ENCODE measurements at places on chromosomes 2 and 18.

GRCh38 chr2:188251034-188251433 is 40.6 kb upstream of the GULP1 start:
- DNase-seq, result no peak

- DNase-seq, result no peak
Observed at GRCh38 chr2:224400886-224401632, 848 bp downstream of the FAM124B start.

- no peak for DNase-seq
Observed at GRCh38 chr18:36700955-36701354, 127.8 kb downstream of the TPGS2 start.

GRCh38 chr2:231392431-231393148 is 2.9 kb upstream of the B3GNT7 start:
- DNase-seq, result no peak

DNA sequence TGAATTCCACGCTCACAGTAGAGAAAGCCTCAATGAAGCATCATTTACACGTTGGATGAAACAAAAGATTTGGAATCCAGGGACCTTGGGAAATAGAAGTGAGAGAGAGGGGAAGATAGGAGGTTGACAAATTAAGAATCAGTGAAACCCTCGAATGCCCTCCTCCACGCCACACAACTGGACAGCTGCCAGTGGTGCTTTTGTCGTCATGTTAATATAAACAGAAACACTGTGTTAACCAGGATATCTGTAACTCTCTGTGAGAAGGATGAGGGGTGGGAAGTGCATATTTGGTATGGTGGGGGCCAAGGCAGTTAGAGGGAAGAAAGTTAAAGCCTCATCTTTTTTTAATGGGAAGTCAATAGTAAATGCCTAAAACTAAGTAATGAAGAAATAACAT is 108.7 kb downstream of the GFPT1 start:
- no peak for DNase-seq

DNA sequence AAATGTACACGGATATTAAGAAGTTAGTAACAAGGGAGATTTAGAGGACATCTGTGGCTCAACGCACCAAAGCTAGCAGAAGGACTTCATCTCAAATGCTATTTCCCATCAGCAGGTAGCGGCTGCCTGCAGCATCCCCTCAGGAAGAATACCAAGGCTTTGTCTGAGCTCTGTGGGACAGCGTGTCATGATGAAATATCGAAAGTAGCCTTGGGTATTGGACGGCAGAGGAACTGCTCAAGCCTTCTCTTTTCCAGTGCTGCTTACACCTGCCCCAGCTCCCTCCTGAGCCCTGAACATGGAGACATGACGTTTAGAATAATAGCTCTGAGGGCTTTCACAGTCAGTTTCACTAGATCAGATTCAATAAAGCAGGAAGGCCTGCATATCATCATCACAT is 241.6 kb downstream of the SUCLG1 start:
- DNase-seq, result no peak

DNA sequence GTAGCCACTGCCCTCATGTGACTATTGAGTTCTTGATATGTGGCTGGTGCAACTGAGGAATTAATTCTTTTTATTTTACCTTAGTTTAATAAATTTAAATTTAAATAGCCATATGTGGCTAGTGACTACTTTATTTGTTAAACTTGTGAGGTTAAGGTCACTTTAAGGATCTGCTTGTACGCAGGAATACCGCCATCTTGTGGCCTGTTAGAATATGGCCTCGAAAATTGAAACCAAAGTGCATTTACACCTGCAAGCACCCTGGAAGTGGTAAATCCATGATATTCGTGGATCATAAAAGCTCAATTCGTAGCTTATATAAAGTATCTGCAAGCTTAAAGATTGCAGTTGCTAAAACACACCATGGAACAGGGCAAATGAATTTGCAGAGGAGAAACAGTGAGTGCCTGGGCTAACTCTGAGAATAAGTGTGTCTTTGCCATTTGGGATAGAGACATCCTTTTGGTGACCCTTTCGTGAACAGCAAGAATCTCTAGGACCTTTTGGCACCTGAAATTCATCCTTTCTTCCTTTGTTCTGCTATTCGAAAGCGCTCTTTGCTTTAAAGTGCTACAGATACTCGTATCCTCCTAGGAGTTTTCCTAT is 59.9 kb upstream of the REG3A start:
- peak; percentile 5 for DNase-seq

DNA sequence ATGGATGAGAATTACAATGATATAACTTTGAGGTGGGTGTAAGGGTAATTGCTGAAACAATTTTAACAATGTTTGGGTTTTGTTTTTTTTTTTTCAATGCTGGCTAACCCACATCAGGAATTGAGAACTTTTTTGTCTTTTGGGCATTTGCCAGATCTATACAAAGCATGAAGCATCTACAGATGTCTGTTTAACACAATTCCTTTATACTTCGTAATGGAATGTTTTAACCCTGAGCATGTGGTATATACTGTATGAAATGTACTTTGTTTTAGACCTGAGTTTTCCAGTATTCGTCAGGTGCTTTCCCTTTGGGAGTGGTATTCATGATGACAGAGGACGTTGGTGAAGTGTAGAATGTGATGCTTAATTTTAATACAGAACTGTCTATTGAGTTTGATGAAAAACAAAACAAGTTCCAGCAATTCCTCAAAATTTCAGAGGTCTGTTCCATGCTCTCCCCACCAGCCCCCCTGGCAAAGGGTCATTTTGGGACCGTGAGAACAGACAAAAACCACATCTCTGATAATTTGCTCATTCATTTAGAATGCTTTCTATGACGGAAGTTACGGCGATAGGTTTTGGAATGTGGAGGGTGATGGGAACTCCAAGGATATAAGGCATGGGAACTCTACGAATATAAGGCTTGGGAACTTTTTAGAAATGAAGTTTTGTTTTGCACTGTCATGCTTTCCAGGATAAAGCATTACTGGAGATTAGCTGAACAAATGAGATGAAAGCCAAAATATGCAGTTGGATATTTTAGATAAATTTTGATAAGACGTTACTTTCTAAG is 14.1 kb downstream of the LIMS1 start:
- DNase-seq, result no peak

- peak; percentile 48 for DNase-seq
Observed at GRCh38 chr18:58005885-58006523, 38.0 kb upstream of the NEDD4L start.

DNA sequence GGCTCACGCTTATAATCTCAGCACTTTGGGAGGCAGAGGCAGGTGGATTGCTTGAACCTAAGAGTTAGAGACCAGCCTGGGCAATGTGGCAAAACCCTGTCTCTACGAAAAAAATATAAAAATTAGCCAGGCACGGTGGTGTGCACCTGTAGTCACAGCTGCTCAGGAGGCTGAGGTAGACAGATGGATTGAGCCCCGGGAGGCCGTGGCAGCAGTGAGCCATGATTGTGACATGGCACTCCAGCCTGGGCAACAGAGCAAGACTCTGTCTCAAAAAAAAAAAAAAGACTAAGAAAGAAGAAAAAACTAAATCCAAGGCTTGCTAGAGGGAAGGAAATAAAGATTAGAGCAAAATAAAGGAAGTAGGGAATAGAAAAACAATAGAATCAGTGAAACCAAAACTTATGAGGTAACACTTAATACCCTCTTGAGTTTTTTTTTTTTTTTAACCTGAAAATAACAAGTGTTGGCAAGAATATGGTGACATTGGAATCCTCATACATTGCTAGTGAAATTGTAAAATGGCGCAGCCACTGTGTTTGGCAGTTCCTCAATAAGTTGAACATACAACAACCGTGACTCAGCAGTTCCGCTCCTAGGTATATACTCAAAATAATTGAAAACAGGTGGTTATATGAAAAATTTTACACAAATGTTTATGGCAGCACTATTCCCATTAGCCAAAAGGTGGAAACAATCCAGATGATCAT is 85.2 kb downstream of the EML4 start:
- DNase-seq, result no peak

DNA sequence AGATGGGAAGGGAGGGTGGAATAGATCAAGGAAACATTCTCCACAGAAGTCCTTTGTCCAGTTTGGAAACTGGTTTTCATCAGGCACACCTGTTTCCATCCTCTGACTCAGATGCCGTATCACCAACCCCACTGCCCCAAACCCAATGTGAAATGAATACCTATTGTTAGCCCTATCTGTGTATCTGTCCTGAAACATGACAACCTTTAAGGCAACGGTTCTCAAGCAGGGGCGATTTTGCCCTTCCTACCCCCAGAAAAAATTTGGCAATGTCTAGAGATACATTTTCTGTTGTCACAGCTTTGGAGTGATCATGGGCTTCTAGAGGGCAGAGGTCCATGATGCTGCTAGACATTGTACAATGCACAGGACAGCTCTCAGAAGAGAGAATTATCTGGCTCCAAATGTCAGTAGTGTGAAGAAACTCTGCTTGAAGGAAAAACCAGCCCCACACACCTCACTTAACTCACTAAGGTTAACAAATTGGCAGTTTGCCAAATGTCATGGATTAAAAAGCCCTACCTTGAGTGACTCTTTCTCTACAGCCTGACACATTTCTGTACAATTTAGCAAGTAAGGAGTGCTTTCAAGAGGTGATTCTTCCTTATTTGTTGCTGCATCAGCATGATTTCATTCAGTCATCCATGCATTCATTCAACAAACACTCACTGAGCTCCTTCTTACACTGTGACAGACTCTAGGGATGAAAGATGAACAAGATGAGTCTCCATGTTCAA is 3.4 kb downstream of the SCTR start:
- DNase-seq, result no peak

DNA sequence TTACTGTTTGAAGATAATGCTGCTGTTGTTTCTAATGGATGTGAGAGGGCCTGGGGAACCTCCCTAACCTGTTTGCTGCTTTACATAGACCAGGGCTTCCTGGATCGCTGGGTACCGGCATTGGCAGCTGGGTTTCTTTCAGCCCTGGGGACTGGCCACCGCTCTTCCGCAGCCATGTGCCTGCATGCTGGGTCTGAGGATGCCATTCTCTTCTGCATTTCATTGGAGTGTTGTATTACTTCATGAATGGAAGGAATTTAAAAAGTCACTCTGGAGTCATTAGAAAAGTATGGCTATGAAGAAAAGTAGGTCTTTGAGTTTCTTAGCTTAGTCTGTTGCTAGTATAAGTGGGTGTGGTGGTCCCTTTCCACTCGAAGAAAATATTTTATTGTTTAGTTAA is 107.3 kb upstream of the MGAT5 start:
- peak; percentile 23 for DNase-seq

DNA sequence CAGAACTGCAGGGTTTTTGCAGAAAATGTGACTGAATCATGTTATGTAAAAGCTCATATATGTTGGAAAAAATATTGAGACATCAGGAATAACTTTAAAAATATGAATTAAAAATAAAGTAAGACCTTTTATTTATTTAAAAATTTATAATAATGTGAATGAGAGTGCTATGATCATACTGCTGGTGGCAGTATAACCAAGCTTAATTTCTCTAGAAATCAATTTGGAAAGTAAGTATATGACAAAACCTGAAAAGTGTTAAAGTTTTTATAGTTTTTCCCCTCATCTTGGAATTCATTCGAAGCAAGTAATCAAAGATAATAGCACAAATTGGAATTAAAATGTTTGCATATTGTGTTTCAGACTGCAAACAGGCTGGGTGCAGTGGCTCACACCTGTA is 7.5 kb downstream of the SLC39A10 start:
- DNase-seq, result no peak

DNA sequence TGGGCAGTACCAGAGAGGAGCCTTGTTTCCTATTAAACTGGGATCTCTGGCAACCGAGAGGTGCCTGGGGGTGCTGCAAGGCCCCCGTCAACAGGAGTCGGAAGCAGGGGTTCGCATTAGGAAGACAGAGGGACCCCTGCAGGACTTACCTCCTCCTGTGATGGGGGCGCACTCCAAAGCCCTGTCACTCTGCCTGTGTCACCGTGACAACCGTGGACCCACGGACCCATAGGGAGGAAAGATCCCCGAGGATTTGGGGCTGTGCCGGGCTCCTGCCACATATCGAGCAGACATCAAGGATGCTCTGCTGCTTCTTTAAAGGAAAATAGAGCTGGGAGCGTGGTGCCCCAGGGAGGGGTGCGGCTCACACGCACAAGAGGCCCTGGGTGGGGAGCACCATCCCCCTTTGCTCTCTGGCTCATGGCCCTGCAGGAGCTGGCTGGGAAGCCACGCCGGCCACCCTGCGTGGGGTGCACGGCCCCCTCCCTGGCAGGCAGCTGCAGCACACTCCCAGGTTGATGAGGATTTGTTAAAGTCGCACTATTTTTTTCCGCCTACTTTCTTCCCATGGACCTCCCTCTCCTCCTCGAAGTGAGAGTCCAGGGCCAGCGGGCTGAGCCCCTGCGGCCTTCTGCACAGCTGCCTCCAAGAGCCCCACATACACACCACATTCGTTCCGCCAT is 167.5 kb downstream of the TWIST2 start:
- DNase-seq, result no peak

- DNase-seq, result peak; percentile 5
Observed at GRCh38 chr18:41751161-41751560, 203.9 kb upstream of the PIK3C3 start.

GRCh38 chr2:28681606-28682005 is 70.0 kb upstream of the PPP1CB start:
- no peak for DNase-seq

- DNase-seq, result no peak
Observed at GRCh38 chr2:32743480-32744236, 115.8 kb downstream of the TTC27 start.

DNA sequence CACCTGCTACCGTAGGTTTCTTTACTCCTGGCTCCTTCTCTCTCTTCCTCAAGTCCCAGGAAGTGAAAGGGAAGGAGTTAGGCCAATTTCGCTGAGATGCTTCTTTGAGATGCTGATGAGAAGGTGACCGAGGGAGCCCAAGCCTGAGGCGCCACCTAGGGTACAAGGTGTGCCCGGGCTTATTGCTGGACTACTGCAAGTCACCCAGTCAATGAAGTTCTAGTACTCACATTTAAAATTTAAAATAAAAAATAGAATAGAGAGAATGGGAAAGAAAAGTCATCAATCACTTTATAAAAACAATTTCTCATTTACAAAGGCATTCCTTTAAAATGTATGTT is 45.3 kb downstream of the ACAA2 start:
- DNase-seq, result peak; percentile 53

DNA sequence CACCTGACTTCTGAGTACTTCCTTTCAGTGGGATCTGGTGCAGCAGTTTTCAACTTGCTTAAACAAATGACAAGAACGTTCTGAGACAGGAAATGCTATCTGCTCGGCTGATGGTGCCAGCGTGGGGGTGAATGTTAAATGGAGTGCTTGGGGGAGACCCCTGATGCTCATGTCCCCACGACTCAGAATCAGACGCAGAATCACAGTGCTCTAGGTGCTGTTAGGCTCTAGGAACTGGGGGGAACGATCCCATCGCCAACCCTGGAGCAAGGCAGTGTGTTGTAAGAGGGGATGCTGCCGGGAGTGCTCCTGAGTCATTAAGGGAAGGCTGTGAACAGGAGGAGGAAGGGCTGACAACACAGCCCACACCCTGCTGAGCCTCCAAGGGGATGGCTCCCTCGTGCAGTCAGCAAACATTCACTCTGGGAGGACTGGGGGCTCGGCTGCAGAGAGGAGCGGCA is 34.1 kb upstream of the KCNF1 start:
- no peak for DNase-seq

DNA sequence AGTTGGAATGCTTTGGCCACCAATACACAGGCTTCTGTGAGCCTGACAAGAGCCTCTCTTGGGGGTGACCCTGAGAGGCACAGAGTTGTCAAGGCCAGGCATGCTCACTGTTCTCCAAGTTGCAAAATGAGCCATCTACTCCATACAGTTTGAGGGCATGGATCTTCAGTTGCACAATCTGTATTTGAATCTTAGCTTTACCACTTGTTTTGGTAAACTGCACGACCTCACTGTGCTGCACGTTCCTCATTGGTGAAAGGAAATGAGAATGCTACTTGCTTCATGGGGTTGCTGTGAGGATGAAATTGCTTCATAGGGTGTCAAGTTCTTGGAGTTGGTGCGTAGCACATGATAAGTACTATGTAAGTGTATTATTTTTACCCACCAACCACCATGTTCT is 12.0 kb upstream of the HAAO start:
- DNase-seq, result no peak

Measured in keratinocyte (primary cell).